NCI-H226 (cell line): ENCODE measurements at places on chromosomes 2 and 18.
A peak's percentile ranks its signal among the peaks of the same experiment; 100 is the strongest.

DNA sequence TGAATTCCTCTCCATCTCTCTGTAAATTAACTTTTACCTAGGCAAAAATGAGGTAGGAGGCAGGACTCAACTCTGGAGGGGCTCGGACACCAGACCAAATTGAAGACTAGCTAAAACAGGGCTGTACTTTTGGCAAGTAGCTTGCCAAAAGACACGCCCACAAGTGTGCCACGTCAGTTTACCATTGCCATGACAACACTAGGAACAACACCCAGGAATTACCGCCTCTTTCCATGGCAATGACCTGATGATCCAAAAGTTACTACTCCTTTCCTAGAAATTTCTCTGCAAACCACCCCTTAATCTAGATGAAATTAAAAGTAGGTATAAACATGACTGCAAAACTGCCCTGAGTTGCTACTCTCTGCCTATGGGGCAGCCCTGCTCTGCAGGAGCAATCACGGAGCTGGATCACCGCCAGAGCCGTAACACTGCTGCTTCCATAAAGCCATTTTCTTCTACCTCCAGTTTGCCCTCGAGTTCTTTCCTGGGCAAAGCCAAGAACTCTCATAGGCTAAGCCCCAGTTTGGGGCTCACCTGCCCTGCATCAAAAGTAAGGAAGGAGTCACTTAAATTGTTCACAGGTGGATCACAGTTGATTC lies 66.0 kb upstream of the FAM136A start:
- DNase-seq: peak; percentile 14

- peak; percentile 14 for DNase-seq
Observed at GRCh38 chr2:102703748-102704147, 58.1 kb upstream of the TMEM182 start.

DNA sequence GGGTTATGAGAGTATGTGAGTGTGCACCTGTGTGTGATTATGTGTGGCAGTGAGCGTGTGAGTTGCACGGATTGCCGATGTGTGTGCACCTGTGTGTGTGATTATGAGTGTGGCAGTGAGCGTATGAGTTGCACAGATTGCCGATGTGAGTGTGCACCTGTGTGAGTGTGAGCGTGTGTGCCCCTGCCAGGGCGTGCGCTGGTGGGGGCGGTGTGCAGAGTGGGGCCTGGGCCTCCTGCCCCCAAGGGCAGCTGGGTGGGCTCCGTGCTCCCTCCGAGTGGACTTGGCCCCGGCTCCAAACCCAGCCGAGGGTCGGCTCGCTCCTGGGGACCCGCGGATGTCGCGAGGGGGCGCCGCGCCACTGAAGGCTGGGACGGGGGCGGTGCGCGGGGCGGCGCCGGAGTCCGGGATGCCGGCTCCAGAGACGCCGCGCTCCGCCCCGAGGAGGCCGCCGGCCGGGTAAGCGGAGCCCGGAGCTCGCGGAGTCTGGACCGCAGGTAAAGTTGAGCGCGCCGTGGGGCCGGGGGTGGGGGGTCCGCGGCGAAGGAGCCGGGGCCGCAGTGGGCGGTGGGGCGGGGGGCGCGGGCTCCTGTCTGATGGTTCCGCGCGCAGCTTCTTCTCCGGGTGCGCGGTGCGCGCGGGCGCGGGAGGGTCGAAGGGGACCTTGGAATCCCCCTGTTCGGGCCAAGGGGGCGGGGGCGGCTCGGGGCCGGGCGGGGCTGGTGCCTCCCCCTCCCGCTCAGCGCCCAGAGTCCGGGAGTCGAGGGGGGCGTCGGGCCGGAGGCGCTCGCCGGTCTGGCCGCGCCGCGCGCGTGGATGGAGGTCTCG lies at the start of gene KCNG2:
KCNG2 (plus strand) TSS at position 421 of the 828 bp plus-strand sequence. CDS start 65,730 bp downstream, outside the sequence.
- no peak for DNase-seq

- DNase-seq: no peak
Observed at GRCh38 chr18:45197526-45197970, 417.7 kb upstream of the SLC14A2 start.

DNA sequence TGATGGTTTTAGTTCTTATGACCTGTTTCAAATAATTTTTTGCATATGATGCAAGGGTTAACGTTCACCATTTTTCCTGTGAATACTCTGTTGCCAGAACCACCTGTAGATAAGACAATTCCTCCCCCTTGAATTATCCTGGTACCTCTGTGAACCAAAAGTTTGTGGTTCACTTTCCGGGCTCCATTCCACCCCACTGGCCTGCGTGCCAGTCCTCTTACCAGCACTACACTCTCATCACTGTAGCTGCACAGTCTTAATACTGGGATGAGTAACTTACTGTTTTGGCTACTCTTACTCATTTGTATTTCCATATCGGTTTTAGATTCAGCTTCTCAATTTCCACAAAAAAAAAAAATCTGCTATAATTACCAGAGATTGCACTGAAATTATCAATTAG lies 34.4 kb downstream of the AFG3L2 start:
- DNase-seq: peak; percentile 91

DNA sequence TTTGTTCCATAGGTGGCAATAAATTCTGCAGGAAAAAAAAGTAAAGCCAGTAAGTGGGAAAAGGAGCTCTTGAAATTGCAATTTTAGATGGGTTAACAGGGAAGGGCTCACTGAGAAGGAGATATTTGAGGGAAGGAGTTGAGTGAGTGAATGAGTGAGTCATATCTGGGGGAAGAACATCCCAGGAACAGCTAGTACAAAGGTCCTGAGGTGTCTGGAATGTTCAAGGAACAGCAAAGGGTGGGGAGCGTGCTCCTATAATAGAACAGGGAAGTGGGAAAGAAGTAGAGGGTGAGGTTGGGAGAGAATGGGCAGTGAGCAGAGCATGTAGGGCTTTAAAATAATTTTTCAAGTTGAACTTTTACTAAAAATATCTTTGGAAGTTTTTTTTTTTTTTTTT lies 68.0 kb upstream of the PSME4 start:
- DNase-seq: peak; percentile 49

GRCh38 chr2:216860426-216861137 lies 718 bp upstream of the TNP1 start:
- peak; percentile 6 for DNase-seq

DNA sequence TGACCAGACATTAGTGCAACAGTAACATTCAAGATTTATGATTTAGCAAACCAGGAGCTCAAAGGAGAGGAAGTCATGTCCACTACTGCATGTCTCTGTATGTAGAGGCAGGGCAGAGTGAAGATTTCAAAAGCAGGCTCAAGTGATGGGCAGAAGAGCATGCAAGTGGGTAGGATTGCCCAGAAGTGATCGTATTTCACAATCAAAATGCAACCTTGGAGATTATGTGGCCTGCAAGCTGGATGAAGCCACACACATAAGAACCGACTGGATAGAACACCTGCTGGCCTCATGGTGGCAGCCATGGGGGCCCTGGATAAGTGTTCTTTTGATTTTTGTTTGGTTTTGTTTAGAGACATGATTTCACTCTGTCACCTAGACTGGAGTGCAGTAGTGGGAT lies 286.8 kb upstream of the RAB12 start:
- no peak for DNase-seq

GRCh38 chr2:67650291-67651133 lies 253.4 kb downstream of the ETAA1 start:
- peak; percentile 75 for DNase-seq

DNA sequence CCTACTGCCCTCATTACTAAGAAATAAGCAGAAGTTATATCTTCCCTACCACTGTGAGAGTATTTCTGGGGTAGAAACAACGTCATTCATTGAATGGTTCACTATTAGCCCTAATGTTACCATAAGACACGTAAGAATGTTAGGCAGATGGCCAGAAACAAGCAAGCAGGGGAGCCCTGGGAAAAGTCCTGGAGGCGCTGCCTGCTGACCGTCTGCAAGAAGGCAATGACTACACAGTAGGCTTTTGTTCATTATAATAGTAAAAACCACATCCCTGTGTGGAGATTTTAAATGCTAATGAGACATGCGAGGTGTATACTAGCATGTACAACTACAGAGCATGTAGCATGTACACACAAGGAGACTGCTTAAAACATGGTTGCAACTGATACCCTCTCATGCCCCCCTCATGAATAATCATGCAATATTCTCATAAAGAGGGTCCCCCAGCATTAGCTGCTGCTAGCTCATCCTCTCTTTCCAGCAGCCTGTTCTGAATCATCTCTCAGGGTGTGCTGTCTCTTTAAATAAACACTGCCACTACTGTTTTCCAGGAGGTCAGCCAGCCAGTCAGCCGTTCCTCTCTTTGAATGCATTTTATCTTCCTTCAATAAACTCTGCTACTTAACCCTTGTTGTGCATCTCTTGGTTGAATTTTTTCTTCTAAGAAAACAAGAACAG lies 23.6 kb downstream of the SUCLG1 start:
- DNase-seq: no peak

DNA sequence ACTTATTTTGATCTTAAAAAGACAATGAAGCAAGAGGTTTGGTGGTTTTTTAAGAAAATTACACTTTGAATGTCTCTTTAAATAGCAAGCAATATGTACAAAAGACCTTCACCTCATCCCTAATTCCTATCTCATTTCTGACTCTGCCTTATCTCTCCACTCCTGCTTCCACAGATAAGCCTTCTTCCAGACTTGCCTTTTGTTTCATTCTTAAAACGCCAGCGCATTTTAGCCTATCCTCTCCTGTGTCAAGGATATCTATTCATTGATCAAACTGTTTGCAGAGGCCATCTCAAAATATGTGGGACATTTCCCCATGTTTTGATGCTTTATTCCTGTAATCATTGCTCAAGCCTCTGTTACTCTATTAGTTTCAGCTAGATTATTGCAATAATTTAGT lies 562.5 kb downstream of the PARD3B start:
- DNase-seq: no peak

DNA sequence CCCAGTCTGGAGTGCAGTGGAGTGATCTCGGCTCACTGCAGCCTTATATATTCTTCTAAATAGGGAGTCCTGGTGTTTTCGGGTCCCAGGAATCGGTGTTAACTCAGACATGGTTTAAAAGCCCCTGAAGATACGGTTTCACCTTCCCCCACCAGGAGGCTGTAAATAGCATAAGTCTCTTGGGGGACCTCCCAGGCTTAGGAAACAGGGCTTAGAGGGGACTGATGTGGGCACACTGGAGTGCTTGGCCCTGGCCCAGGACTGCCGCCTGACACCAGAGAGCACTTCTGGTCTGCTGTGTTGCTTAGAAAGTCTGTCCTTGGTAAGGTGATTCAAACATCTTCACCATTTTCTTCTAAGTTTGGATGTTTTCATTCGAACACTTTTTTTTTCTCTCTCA lies 39.7 kb upstream of the MAP4K4 start:
- no peak for DNase-seq

GRCh38 chr2:45256173-45256866 lies 247.1 kb upstream of the SIX2 start:
- no peak for DNase-seq

DNA sequence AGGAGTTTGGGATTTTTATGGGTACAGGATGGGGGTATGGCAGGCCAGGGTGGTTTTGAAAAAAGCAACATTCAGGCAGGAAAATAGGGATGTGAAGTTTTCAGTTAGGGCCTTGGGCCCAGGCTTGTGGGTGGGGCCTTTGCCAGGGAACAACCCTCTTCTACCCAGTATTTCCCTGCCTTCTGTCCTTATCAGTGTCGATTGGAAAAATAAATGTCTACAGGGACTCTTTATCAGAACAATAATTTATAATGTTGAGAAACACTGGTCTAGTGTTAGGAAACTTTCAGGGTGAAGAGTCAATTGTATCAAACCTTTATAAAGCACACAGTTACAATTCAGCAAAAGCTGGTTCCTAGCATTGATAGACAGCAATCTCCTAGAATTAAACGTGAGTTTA lies 214.1 kb upstream of the NABP1 start:
- DNase-seq: no peak

GRCh38 chr18:23950644-23951043 lies 63.9 kb upstream of the TTC39C start:
- no peak for DNase-seq

DNA sequence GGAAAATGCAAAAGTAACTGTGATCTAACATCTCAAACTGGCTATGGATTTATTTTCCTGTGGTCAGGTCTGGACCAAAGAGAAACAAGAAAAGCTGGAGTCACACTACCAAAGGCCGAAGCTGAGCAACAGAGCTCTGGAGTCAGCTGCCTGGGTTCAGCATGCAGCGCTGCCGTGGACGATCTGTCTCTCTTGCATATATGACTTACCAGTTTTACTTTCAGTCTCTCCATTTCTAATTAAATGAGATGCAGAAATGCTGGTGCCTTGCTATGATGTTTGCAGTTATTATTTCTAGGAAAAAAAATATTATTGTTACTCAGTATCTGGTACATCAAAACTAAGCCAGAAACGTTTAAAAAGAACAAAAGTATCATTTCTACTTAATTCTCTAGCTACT lies 813.2 kb downstream of the RNF144A start:
- no peak for DNase-seq

GRCh38 chr2:43125090-43125998 lies 101.1 kb downstream of the ZFP36L2 start:
- no peak for DNase-seq

GRCh38 chr2:10752236-10752635 lies 30.8 kb downstream of the ATP6V1C2 start:
- DNase-seq: no peak

GRCh38 chr2:110157153-110157793 lies 41.7 kb upstream of the MALL start:
- peak; percentile 45 for DNase-seq

- peak; percentile 32 for DNase-seq
Observed at GRCh38 chr2:188610827-188611226, 319.2 kb downstream of the GULP1 start.

DNA sequence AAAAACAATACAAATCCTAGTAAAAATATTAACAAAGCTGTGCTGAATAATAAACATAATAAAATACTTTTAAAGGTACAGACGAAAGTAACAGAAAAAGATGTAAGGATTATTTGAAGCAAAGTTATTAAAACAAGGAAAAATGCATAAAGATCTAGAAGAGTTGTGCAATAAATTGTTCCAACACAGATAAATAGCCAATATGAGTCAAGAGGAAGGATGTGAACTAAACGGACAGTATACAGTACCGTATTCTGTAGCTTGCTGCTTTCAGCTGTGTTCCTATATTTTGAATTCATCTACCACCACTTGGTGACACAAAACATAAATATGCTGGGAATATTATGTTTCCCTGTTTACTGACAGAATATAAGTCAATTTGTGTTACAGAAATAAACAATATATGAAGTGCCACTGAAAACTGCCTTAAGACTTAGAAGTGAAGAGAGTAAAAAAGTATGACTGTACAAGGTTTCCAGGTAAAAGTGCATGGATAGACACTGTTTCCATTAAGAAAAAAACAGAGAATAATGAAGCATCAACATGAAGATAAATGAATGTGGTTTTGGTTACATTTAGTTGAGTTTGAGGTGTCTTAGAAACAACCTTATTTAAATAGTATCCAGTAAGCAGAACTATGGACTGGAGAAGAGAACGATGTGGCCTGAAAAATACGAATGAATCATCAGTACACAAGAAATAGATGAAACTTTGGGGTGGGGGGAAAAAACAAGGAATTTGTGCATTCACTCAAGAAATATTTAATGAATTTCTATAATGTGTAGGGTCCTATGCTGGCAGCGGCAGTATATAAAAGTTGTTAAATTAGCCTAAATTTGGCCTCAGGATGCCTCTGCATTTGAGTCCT lies 13.1 kb downstream of the PPP3R1 start:
- DNase-seq: no peak

DNA sequence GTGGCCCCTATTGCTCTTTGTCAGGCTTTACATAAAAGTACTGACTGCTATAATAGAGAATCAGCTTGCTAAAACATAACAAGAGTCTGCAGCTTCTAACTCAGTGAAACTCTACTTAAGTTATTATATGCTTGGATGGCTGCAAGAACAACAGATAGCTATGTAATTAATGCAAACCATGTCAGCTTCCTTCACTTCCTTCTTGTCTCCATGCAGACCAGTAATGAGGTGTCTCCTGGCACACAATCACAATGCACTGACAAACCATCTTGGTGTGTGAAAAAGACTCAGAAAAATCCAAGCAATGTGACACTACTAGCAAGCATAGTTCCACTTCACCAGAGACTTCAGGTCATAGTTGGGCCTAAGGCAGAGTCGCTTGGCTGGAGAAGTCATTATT lies 2068.9 kb upstream of the PIK3C3 start:
- DNase-seq: no peak
